Activated CD8-positive, alpha-beta memory T cell treated with anti-CD3 and anti-CD28 coated beads, Interleukin-2, amount 50 U/mL, for 4 hours (primary cell): ENCODE measurements at places on chromosomes 1 and 21.

GRCh38 chr1:222680080-222680479, 32.2 kb downstream of the AIDA start:
- no peak for DNase-seq

DNA sequence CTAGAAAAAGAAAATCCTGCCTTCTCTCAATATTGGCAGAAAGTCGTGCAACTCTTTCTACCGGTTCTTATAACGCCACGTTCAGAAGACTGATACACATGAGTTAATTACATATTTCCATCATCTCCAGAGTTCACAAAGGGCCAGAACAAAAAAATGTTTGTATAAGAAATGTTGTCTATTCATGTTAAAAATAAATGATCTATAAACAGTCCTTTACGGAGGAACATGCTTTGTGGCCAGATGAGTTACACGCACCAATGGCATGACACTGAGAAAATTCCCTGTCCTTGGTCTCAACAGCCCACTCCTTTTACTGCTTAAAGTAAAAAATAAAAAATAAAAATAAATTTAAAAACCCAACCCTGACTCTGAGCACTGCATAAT, 29.5 kb downstream of the C2CD2 start:
- DNase-seq: no peak

DNA sequence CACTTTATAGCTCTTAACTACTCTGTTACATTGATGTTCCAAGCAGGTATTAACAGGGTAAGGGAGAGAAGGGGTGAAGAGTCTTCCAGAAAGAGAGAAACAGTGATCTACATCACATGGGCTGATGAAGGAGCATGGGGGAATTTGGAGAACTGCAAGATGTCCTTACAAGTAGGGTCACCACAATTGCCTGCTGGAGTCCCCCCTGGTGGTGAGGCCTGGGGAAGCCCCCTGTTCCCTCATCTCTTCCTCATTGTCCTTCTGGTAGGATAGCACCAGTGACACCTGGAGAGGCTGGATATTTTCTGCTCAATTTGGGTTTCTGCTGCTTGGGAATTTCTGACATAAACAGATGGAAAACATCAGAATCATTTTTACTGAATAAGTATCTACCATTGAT, 126.6 kb downstream of the RUNX1 start:
- no peak for DNase-seq

GRCh38 chr1:29249951-29250581, 13.7 kb downstream of the PTPRU start:
- DNase-seq: no peak

GRCh38 chr1:215992620-215993019, 425.5 kb downstream of the KCTD3 start:
- DNase-seq: no peak

- DNase-seq: no peak
These were observed 276.3 kb upstream of the PTBP2 start for GRCh38 chr1:96445302-96445701.
